ENCODE measurements at places on chromosomes 16 and 17. TPM values are rescaled to one million over a fixed set of nuclear protein-coding genes. Genes with fewer than 3 reads are reported as not detected.
A peak's percentile ranks its signal among the peaks of the same experiment; 100 is the strongest.

UMOD gene
- not detected for total RNA-seq

PRSS22 gene
- 2.3 TPM for total RNA-seq

PMFBP1 gene
- 3.4 TPM for total RNA-seq

DNA sequence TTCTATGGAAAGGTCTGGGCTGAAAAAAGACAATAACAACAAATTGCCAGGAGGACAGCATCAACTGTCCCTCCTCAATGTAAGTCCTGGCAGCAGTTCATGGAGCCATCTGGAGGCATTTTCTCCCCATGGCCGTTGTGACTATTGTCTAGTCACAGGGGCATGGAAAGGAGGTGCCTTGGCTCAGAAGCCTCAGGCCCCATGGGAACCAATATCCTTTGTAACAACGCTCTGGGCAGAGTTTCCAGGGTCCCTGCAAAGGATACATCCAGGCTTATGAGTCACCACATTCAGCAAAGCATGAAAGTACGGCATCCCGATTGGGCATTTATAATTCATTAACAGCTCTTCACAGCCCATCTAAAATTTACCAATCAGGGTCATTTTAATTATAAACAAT lies 85.2 kb downstream of the GLG1 start:
- no peaks in the 10 kb centered on the region for H3K4me1 ChIP-seq
- peaks cover 23% of the 10 kb centered on the region for H3K36me3 ChIP-seq
- DNase-seq, result no peak
- no peak overlapping the region for H3K27ac ChIP-seq
- H3K27me3 ChIP-seq, result no peaks in the 10 kb centered on the region

DNA sequence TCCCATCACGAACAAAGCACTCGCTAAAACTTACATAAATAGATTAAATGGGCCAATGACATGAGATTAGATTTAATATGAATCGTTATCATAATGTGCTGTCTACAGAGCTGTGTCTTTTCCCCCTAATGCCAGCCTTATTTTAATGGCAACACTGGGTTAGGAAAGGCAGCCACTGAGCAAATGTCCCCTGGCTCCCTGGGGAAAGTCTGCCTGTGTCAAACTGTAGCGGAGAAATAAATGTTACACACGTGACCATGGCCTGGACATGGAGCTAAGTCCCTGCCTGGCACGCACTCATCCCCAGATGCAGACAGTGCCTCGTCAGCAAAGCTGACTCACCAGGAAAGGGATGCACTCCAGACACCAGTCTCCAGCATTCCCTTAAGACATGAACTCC lies 61.3 kb upstream of the SDK2 start:
- H3K36me3 ChIP-seq, result no peaks in the 10 kb centered on the region
- no peak for DNase-seq

TBC1D3I gene
- total RNA-seq, result 0.39 TPM

GRCh38 chr17:61322325-61323002 lies 77.2 kb upstream of the TBX2 start:
- H3K27ac ChIP-seq, result no peak overlapping the region
- H3K36me3 ChIP-seq, result no peaks in the 10 kb centered on the region
- no peak overlapping the region for H3K4me3 ChIP-seq

DNA sequence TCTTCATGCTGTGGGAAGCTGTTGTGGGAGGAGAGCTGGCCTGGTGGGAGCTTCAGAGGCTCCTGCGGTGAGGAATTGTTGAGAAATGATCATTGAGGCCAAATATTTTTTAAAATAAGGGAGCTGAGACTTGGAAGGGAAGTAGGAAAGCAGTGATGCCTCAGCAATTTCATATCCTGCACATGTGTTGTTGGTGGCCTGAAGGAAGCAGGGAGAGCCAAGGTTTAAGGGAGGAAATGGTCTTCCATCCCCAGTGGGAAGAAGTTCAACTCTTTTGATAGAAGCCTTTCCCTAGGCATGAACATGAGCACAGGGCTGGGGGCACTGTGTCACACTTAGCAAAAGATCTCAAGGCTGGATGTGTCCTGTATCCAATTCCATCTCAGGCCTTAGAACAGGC lies at the start of gene CCL14:
Gene CCL14 (minus strand): TSS at position 87 of the 400 bp plus-strand sequence. CDS start 80 bp downstream, at position 7.
- no peak for DNase-seq
- H3K4me1 ChIP-seq, result no peaks in the 10 kb centered on the region
- H3K4me3 ChIP-seq, result no peak within 1 kb of the TSS

CDH16 gene
- total RNA-seq, result not detected

GRCh38 chr17:63477480-63478440 lies 899 bp downstream of the ACE start:
- no peak overlapping the region for H3K27ac ChIP-seq
- no peaks in the 10 kb centered on the region for H3K36me3 ChIP-seq
- peaks cover 32% of the 10 kb centered on the region for H3K4me1 ChIP-seq
- H3K27me3 ChIP-seq, result peaks cover 28% of the 10 kb centered on the region

GRCh38 chr17:304461-304860 lies 48.1 kb downstream of the RPH3AL start:
- H3K4me1 ChIP-seq, result peaks cover 13% of the 10 kb centered on the region
- peak; percentile 57 for DNase-seq
- peak overlapping the region; percentile 45 for H3K27ac ChIP-seq
- peak overlapping the region; percentile 61 for H3K4me3 ChIP-seq
- peaks cover 15% of the 10 kb centered on the region for H3K27me3 ChIP-seq

GRCh38 chr16:51756447-51757123 lies 605.5 kb upstream of the SALL1 start:
- H3K27me3 ChIP-seq, result no peaks in the 10 kb centered on the region
- no peaks in the 10 kb centered on the region for H3K36me3 ChIP-seq
- DNase-seq, result no peak
- no peak overlapping the region for H3K4me3 ChIP-seq
- H3K27ac ChIP-seq, result no peak overlapping the region

GRCh38 chr16:89637379-89637778 lies 20.1 kb downstream of the CHMP1A start:
- H3K4me3 ChIP-seq, result no peak overlapping the region
- peaks cover 7% of the 10 kb centered on the region for H3K4me1 ChIP-seq
- H3K27ac ChIP-seq, result no peak overlapping the region
- no peak for DNase-seq
- H3K36me3 ChIP-seq, result no peaks in the 10 kb centered on the region
- peaks cover 15% of the 10 kb centered on the region for H3K27me3 ChIP-seq

DNA sequence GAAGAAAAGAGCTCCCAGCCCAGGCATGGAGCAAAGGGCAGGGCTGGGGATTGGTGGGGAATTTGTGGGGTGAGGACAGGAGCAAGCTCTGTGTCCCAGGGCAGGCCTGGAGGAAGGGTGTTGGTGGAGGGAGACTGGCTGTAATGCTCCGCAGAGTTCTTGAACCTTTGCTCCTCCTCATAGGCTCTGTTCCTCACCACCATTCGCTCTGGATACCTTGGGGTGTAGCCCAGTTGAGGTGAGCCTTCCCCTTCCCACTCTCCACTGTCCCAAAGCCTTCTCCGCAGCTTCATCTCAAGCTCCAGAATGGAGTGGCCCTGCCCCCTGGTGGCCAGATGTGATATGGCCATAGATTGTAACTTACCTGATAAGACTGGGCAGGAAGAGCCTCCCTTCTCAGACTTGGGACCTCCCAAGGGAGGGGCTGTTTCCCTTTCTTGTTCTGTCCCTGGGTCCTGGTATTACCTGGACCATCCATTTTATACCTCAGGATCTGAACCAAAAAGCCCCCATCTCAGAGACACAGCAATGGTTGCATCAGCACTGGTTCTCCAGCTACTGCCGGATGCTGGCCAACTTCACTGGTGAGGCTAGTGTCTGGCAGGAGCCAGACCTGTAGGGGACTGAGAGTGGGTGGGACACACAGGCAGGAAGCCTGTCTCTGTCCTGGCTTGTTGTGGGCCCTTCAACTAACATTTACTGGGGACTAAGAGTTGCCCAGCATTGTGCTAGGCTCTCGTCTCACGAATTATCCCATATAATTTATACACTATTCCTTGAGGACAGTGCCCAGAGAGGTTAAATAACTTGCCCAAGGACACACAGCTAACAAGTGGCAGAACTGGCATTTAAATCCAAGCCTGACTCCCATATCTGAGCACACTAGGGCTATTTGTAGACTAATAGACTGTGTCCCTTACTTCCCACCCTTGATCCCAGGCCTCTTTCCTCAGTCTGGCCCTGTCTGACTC lies 19.1 kb upstream of the STAC2 start:
- peaks cover 22% of the 10 kb centered on the region for H3K4me1 ChIP-seq
- DNase-seq, result peak; percentile 98
- H3K36me3 ChIP-seq, result no peaks in the 10 kb centered on the region
- H3K4me3 ChIP-seq, result no peak overlapping the region

MYO15B gene
- total RNA-seq, result 35.6 TPM

DNA sequence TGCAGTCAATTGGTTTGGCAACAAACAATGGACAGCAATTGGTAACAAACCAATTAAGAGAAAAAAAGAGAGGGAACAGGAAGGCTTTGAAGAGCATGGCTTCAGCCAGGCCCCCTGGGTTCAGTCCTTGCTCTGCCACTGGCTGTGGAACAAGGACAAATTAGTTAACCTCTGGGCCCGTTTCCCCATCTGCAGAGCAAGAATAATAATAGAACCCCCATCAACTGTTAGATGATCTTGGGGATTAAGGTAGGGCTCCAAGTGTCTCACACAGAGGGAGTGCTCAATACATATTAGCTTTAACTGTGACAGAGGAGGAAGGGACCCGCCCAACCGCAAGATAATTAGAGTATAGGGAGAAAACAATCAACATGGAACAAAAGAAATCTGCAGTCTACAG lies 55.2 kb downstream of the PECAM1 start:
- H3K4me3 ChIP-seq, result no peak overlapping the region
- no peaks in the 10 kb centered on the region for H3K36me3 ChIP-seq
- peaks cover 9% of the 10 kb centered on the region for H3K4me1 ChIP-seq
- H3K27ac ChIP-seq, result no peak overlapping the region
- H3K27me3 ChIP-seq, result peaks cover 54% of the 10 kb centered on the region

GRCh38 chr16:77443357-77444146 lies 8.7 kb upstream of the ADAMTS18 start:
- no peaks in the 10 kb centered on the region for H3K27me3 ChIP-seq
- no peak for DNase-seq
- peaks cover 23% of the 10 kb centered on the region for H3K4me1 ChIP-seq
- H3K36me3 ChIP-seq, result no peaks in the 10 kb centered on the region

DNA sequence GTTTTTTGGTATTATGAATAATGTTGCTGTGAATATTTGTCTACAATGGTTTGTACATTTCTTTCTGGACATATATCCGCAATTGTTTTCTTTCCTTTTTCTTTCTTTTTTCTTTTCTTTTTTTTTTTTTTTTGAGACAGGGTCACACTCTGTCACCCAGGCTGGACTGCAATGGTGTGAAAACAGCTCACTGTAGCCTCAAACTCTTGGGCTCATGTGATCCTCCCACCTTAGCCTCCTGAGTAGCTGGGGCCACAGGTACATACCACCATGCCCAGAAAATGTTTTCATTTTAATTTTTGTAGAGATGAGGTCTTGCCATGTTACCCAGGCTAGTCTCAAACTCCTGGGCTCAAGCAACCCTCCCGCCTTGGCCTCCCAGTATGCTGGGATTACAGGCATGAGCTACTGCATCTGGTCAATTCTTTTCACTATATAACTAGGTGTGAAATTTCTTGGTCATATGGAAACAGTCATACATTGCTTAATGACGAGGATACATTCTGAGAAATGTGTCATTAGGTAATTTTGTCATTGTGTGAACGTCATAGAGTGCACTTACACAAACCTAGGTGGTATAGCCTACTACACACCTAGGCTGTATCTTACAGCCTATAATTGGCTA lies 15.2 kb downstream of the IL21R start:
- no peak overlapping the region for H3K27ac ChIP-seq
- H3K4me1 ChIP-seq, result no peaks in the 10 kb centered on the region
- no peak overlapping the region for H3K4me3 ChIP-seq
- DNase-seq, result no peak
- H3K36me3 ChIP-seq, result peaks cover 15% of the 10 kb centered on the region

DNA sequence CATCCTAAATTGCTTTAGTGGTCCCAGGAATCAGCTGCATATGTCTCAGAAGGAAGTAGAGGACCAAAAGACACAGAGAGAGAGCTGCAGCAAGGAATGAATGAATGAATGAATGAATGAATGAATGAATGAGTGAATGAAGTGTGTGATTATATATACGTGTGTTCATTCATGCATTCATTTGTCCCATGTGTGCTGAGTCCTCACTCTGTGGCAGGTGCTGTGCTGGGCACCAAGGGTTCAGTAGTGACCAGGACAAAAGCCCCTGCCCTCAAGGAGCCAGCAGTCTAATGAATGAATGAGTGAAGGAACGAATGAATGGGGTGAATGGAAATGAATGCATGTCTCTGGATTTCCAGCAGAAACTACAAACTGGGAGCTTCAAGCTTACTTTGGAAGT lies 9.4 kb downstream of the CNGB1 start:
- DNase-seq, result no peak
- H3K36me3 ChIP-seq, result no peaks in the 10 kb centered on the region
- H3K4me3 ChIP-seq, result no peak overlapping the region
- no peaks in the 10 kb centered on the region for H3K27me3 ChIP-seq

- H3K36me3 ChIP-seq, result no peaks in the 10 kb centered on the region
- no peaks in the 10 kb centered on the region for H3K4me1 ChIP-seq
- no peaks in the 10 kb centered on the region for H3K27me3 ChIP-seq
- no peak overlapping the region for H3K27ac ChIP-seq
- no peak overlapping the region for H3K4me3 ChIP-seq
- DNase-seq, result peak; percentile 88
Observed at GRCh38 chr17:17001874-17002520, 30.1 kb upstream of the TNFRSF13B start.

PRAC2 gene
- total RNA-seq, result 8.0 TPM

- DNase-seq, result peak; percentile 41
- peak overlapping the region; percentile 64 for H3K4me3 ChIP-seq
- H3K36me3 ChIP-seq, result no peaks in the 10 kb centered on the region
- peaks cover 43% of the 10 kb centered on the region for H3K4me1 ChIP-seq
- H3K27me3 ChIP-seq, result no peaks in the 10 kb centered on the region
Observed at GRCh38 chr17:80832266-80832676, 159.4 kb upstream of the CHMP6 start.

KRTAP4-1 gene
- total RNA-seq, result not detected

DNA sequence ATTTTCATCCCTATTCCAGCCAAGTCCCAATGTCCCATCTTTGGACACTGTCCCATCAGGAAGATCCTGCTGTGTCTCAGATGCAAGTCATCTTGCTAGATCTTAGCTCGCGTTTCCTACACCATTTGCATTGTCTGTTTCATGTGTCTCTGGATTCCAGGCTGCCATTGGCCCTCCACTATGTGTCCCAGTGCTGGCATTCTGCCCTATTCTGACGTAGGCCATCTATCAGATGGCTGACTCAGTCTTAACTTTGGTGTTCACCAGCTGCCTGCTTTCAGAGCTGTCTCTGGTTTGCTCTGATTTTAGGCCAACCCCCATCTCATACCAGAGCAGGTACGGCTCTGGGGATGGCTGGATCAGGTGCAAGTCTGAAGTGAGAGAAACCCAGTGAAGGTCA lies 300.9 kb upstream of the ASIC2 start:
- no peak overlapping the region for H3K4me3 ChIP-seq
- peaks cover 3% of the 10 kb centered on the region for H3K27me3 ChIP-seq
- no peak overlapping the region for H3K27ac ChIP-seq
- peaks cover 13% of the 10 kb centered on the region for H3K4me1 ChIP-seq
- no peak for DNase-seq

Measured in WTC11 (cell line).